ENCODE measurements at places on chromosomes 7 and 10.

GRCh38 chr7:121002-121785 is 71.2 kb upstream of the FAM20C start:
- DNase-seq: no peak

- no peak for DNase-seq
Observed at GRCh38 chr10:14736600-14737081, 38.1 kb downstream of the FAM107B start.

DNA sequence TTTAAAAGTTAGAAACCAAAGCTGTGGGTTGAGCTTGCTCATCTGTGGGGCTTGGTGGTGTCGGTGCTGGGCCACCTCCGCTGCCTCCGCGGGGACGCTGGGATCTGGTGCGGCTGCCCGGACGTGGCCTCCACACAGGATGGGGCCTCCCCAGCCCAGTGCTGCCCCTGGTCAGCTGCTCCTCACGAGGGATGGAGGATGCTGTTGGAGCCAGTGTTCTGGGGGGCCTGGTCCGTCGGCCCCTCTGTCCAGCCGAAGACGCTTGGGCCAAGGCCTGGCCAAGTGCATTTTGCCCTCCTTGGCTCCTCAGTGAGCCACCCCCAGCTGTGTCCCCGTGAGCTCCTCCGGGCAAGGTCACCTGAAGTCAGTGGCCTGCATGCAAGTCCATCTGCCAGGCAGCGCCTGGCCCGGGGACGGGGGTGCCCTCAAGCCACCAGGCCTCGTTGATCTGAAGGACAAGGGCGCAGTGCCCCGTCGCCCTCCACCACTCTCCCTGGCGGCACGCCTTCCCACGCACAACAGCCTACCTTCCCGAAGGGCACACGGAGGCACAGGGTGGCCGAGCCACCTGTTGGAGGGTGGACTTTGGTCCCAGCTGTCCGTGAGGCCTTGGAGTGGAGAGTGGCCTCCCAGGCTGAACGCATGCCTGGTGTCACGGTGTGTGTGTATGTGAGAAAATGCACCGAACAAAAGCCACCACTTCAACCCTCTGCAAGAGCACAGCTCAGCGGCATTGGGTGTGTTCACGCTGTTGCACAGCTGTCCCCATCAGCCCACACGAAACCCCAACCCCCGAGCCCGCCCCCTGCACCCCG is 27.3 kb downstream of the KNDC1 start:
- no peak for DNase-seq

DNA sequence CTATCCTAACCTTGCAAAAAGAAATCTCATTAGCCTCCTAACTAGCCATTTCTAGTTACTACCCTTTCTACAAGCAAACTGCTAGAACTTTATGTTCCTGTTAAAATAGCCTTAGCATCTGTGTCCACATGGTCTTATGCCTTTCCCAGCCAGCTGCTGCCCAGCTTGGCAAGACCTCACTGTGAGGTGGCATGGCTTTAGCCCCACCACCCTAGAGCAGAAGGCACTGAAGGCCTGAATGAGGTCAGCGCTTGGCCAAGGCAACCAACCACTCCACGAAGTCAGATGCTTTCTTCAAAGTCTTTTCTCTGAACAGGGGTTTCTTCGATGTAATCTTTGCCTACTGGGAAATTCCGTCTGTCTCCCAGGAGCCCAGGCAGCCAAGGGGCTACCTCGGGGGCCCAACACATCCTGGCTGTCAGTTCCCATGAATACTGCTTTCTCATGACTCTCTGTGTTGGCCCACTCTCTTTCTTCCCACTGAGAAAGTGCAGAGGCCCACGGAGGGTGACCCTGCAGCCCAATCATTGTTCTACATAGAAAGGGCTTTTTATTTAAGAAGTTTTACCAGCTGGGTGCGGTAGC is 41.6 kb downstream of the POLR3A start:
- no peak for DNase-seq

DNA sequence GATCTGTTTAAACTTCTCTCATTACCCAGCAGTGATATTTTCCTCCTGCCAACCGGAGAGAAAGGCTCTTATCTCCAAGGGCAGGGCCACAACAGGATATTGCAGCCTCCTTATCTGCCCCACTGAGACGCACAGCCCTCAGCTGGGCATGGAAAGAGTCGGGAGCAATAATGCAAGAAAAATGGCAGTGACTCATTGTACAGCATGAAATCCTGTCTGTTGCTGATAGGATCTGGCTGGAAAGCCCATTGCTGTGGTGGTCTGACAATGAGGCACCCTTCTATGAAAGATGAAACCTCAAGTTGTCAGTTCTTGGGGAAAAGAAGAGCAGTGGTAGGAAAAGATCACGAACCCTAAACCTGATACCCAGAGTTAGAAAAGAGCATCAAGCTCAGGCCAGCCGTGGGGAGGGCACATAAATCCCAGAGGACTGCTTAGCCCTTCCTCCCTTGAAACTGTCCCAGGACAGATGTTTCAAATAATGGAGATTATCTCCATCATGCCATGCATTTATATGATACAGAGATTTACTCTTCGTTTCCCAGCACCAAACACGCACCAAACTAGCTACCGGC is 47.0 kb upstream of the FIGNL1 start:
- DNase-seq: no peak

DNA sequence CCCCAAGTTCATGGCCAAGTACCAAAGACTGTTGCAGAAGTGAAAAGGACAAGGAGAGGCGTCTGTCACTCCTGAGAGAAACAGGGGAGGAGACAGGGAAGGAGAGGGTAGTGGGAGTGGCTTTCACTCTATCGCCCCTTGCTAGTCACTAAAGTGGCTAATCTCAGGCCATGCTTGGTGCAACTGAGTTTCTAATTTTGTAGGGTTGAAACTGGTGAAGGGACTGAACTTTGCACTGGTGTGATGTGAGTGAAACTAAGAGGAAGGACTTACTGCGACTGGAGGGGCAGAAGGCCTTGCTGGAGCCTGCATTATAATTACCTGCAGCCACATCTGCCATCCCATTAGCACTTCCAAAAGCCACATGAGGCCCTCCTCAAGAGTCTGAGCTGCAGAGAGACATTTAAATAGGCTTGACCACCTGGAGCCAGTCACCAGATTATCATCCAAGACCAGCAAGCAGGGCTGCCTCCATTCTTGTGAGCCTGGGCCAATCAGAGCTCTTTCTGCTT is 107.2 kb upstream of the EEPD1 start:
- no peak for DNase-seq

- no peak for DNase-seq
Observed at GRCh38 chr10:64635906-64636305, 1114.7 kb downstream of the REEP3 start.

DNA sequence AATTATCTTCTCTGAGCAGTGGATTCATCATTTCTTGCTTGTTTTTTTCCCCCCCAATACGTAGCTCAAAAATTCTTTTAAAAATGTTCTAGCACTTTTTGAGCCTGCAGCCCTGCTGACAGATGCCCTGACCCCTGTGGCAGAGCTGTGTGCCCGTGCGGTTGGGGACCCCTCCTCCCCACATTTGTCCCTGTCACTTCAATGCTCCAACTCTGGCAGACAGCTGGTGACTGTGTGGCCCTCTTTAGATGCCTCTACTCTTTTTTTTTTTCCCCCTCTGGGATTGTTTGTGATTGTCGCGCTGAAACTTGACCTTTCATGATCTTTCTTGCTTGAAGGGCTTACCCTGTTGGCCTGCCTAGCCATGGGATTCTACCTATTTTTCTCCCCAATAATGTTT is 214.1 kb downstream of the TMEM178B start:
- DNase-seq: no peak

- DNase-seq: no peak
Observed at GRCh38 chr7:5414916-5415315, 8.7 kb downstream of the TNRC18 start.

Data from progenitor cell of endocrine pancreas (in vitro differentiated cells).